ENCODE measurements at places on chromosomes 5 and 9. TPM values are rescaled to one million over a fixed set of nuclear protein-coding genes. Genes with fewer than 3 reads are reported as not detected.

The GRIA1 gene
- total RNA-seq, result not detected

The MVB12B gene
- 30.1 TPM for total RNA-seq

The GAS1 gene
- not detected for total RNA-seq

- H3K27ac ChIP-seq, result peak overlapping the region; percentile 5
- peaks cover 28% of the 10 kb centered on the region for H3K36me3 ChIP-seq
- no peaks in the 10 kb centered on the region for H3K27me3 ChIP-seq
- no peak overlapping the region for H3K4me3 ChIP-seq
- peaks cover 62% of the 10 kb centered on the region for H3K4me1 ChIP-seq
Observed at GRCh38 chr9:15426019-15426418, 3.3 kb downstream of the SNAPC3 start.

DNA sequence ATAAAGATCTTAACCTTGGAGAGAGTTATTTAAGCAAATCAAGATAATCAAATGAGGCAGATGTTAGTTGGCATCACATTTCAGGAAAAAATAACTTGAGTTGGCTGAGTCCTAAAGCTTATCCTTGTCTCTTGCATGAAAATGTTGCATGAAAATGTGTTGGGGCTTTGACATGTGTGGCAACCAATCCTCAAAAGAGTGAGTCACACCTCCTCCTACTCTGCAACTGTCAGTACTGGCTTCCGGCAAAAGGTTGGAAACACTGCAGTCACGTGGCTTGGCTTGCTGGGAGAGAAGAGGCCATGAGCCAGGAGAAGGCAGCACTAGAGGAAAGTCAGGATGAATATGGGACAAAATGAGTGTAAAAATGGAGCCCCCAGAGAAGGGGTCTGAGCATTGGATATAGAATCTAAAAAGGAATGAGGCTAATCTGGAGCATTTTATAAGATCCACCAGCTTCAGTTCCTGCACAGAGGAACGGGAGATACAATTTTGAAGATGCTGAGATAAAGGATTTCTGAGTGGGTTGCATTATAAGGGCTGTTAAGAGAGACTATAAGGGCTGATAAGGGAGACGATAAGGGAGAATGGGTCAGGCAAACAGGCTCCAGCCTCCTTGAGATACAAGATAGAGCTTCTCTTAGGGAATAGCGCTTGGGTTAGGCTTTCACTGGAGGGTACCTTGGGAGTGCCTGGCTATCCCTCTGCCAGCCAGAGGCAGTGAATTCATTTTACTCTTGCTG is 43.1 kb downstream of the SPATA31D1 start:
- DNase-seq, result peak; percentile 2
- no peaks in the 10 kb centered on the region for H3K27me3 ChIP-seq
- no peaks in the 10 kb centered on the region for H3K4me1 ChIP-seq

Measured in HepG2 (cell line).